ENCODE measurements at places on chromosomes 2 and 18. TPM values are rescaled to one million over a fixed set of nuclear protein-coding genes. Genes with fewer than 3 reads are reported as not detected.

NOL4 gene
- not detected for total RNA-seq

NR4A2 gene
- 0.61 TPM for total RNA-seq

POTEJ gene
- not detected for total RNA-seq

GRCh38 chr2:68412127-68412819, 47.2 kb downstream of the PLEK start:
- H3K4me1 ChIP-seq, result no peaks in the 10 kb centered on the region
- no peak overlapping the region for H3K27ac ChIP-seq
- H3K27me3 ChIP-seq, result no peaks in the 10 kb centered on the region

- no peak for DNase-seq
- H3K4me3 ChIP-seq, result no peak overlapping the region
- no peaks in the 10 kb centered on the region for H3K27me3 ChIP-seq
- H3K27ac ChIP-seq, result no peak overlapping the region
- no peaks in the 10 kb centered on the region for H3K4me1 ChIP-seq
- H3K36me3 ChIP-seq, result no peaks in the 10 kb centered on the region
These were observed 49.9 kb downstream of the SOX11 start for GRCh38 chr2:5742126-5742525.

GRCh38 chr18:35377875-35378573, 887 bp upstream of the ZNF396 start:
- no peak overlapping the region for H3K4me3 ChIP-seq
- H3K27me3 ChIP-seq, result peaks cover 8% of the 10 kb centered on the region
- peaks cover 7% of the 10 kb centered on the region for H3K4me1 ChIP-seq
- no peak for DNase-seq
